ENCODE measurements at places on chromosomes 3 and 15.

- no peak for DNase-seq
Measured at GRCh38 chr15:66985653-66986052, 79.7 kb upstream of the SMAD3 start.

- no peak for DNase-seq
Measured at GRCh38 chr15:31141792-31142191, 40.3 kb upstream of the TRPM1 start.

DNA sequence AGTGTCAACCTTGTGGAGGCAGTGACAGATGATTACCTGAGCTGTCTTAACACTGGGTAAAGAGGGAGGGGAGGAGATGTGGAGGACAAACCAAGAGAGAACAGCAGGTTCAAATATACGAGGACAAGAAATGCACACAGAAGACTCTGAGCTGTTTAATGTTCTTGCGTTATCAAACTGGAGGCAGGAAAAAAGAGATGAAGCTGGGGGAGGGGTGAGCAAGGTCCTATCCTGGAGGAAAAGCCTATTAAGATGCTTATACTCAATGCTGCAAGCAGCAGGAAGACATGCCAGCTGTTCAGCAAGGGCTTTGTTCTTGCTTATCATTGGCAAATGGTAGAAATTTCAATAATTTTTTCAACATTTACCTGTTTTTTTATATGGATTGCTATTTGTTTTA is 345.7 kb upstream of the TRIM42 start:
- DNase-seq = no peak

- DNase-seq = no peak
Measured at GRCh38 chr3:62918131-62918530, 42.9 kb upstream of the CADPS start.

DNA sequence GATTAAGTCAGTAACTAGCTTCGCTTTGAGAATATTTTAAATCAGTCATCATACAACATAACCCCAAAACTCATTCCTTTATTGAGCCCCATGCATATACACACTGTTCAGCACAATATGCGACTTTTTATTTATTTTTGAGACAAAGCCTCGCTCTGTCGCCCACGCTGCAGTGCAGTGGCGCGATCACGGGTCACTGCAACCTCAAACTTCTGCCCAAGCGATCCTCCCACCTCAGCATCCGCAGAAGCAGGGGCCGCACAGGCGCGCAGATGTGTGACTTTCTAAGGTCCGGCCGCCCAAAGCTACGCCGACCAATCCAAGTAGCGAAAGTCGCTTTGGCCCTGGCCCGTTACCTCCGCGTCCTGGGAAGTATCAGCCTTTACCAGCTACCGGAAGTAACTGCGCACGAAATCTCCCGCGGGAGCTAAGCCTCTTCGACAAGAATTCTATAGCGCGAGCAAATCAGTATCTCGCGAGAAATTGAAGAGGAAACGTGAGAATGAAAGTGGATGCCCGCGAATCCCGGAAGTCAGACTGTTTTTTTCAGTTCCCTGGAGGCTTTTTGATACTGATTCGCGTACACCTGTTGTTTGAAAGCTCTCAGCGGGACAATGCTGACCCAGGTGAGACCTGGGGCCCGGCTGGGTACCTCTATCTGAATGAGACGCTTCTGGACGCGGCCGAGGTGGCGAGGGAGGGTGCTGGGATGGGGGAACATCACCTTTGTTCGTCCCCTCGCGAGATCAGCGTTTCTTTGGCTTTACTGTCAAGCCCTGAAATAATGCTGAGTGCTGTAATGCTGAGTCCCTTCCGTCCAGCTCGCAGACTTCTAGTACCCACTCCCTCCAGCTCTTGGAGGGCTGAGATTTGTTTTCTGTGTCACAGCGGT is at the start of the genes DHFR2 and NSUN3:
DHFR2 (minus strand) TSS at position 404 of the 892 bp plus-strand sequence. CDS start 1,405 bp downstream, outside the sequence.
NSUN3 (plus strand) TSS at position 549 of the 892 bp plus-strand sequence; CDS start at position 615, 66 bp downstream.
- peak; percentile 96 for DNase-seq

DNA sequence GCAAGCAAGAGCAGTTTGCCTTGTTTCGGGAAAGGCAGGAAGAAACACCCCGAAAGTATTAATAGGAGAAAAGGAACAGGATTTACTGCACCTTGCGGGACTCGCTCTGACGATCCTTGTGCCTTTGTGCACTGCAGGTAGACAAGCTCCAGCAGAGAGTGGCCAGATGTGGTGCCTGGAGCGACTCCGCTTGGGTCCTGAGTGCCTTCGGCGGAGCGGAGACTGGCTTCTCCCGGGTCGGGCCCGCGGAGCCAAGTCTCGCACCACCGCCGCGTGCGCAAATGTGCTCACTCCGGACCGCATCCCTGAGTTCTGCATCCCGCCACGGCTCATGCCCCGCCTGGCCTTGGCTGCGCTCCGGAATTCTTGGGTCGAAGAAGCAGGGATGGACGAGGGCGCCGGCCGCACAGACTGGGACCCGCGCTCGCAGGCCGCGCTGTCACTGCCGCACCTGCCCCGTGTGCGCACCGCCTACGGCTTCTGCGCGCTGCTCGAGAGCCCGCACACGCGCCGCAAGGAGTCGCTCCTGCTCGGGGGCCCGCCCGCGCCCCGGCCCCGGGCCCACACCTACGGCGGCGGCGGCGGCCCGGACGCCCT is 769 bp downstream of the C2CD4A start:
- DNase-seq = no peak
